ENCODE measurements at places on chromosomes 4 and X. TPM values are rescaled to one million over a fixed set of nuclear protein-coding genes. Genes with fewer than 3 reads are reported as not detected.

PHEX gene
- total RNA-seq = 0.33 TPM

EREG gene
- total RNA-seq = 2.0 TPM

XAGE2 gene
- not detected for total RNA-seq

TBC1D8B gene
- 1.9 TPM for total RNA-seq

EXOC1L gene
- not detected for total RNA-seq

FAT1 gene
- 378 TPM for total RNA-seq

SLC7A11 gene
- 9.9 TPM for total RNA-seq

SORCS2 gene
- 1.3 TPM for total RNA-seq

MTNR1A gene
- 0.16 TPM for total RNA-seq

USP17L12 gene
- not detected for total RNA-seq

EOLA2 gene
- 28.4 TPM for total RNA-seq

MAP9 gene
- 3.9 TPM for total RNA-seq

SRPX gene
- total RNA-seq = 12.4 TPM

TRAM1L1 gene
- total RNA-seq = 2.4 TPM

CYTL1 gene
- 9.3 TPM for total RNA-seq

ADD1 gene
- 151 TPM for total RNA-seq

CT45A2 gene
- not detected for total RNA-seq

CT45A3 gene
- total RNA-seq = not detected

NPY5R gene
- total RNA-seq = 2.7 TPM

HELT gene
- not detected for total RNA-seq

SOD3 gene
- 0.65 TPM for total RNA-seq

PAGE5 gene
- not detected for total RNA-seq

NRK gene
- total RNA-seq = 17.1 TPM

TEX13D gene
- total RNA-seq = not detected

GDI1 gene
- 74.0 TPM for total RNA-seq

SSX4 gene
- not detected for total RNA-seq

DUSP9 gene
- total RNA-seq = 1.3 TPM

Data from mesangial cell (primary cell).